ENCODE measurements at places on chromosomes 7 and 10. TPM values are rescaled to one million over a fixed set of nuclear protein-coding genes. Genes with fewer than 3 reads are reported as not detected.

Gene DOCK1
- total RNA-seq: 74.0 TPM

Gene KMT2E
- total RNA-seq: 103 TPM

DNA sequence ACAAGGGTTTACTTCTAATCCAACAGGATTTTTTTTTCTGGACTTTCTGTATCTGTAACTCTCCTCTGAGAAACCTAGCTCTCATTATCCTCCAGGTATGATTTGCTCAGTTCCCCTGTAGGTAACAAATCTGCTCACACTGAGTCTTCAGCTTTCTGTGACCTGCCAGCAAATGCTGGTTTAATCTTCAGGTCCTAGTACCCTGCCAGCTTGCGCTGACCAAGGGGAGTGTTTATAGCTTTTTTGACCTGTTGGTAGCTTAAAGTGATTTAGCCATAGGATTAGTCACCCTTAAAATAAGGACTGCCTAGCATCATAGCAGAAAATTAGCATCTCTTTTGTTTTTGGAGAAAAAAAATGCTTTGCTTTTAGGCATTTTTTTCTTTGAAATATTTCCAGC, 22.4 kb downstream of the SND1 start:
- DNase-seq: no peak

- no peak for DNase-seq
These were observed 319.6 kb upstream of the SP8 start for GRCh38 chr7:21106296-21106732.

GRCh38 chr10:121544301-121544869, 53.9 kb downstream of the FGFR2 start:
- no peak for DNase-seq

Gene TAS2R41
- not detected for total RNA-seq

GRCh38 chr7:38374507-38374906, 101.1 kb upstream of the TARP start:
- DNase-seq: peak; percentile 13

DNA sequence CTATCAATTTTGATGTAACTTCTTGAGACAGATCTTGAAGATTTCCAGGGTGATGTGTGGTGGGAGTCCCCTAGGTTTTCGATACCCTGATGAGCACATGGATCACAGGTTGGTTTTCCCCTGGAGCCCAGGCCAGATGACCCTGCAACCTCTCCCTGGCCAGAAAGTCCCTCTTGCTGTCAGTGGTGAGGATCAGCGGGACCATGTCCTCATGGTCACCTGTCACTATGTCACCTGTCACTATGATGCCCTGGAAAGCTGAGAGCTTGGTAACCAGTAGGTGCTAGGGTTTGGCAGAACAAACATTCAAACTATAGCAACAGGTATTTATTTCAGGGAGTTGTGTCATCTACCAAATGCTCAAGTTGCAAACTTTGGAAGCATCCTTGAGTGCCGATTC, 197.9 kb downstream of the ARHGAP12 start:
- no peak for DNase-seq

- no peak for DNase-seq
These were observed 175.4 kb upstream of the AHR start for GRCh38 chr7:17123020-17123419.

DNA sequence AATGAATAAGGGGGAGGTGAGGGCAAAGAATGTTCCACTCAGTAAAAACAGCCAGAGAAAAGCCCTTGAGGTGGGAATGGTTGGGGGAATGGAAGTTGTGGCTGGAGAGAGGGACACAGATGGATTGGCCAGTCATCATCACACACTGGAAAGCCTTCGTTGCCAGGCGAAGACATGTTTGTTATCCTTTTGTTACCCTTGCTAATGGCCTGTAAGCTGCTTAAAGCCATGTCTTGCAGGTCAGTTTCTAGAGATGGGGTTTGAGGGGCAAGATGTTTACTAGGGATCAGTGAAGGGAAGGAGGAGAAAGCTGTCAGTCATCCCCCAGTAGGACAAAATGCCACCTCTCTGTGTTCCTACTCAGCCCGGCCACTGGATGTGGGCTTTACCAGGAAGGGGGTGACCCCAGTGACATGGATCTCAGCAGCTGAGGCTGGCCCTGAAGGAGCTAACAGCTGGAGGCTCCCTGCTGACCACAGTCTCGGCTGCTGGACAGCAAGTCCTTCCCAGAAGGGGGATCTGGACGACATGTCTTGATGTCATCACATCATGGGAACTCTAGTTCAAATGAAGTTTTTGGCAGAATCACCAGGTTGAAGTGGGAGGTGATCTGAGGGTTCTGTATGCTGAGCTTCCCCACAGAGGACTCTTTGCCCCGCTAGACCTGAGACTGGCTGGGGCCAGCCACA, 66.2 kb downstream of the TBXAS1 start:
- DNase-seq: no peak

DNA sequence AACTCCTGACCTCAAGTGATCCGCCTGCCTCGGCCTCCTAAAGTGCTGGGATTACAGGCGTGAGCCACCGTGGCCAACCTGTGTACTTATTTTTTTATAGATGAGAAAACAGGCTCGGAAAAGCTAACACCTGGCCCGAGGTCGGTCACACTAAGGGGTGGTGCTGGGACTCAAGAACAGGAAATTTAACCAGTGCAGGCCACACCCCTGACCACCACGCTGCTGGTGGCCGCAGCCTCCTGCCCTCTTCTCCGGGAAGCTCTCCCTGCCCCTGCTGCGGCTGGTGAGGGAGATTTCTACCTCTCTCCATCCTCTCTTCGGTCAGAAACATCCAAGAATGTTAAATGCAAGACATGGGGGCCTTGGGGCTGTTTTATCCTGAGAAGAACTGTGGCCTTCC, 63.2 kb downstream of the TNRC18 start:
- no peak for DNase-seq

- DNase-seq: no peak
These were observed 13.9 kb downstream of the TAS2R60 start for GRCh38 chr7:143456992-143457793.

Gene AKR1B1
- 154 TPM for total RNA-seq

- DNase-seq: no peak
These were observed 86.2 kb upstream of the DDC start for GRCh38 chr7:50651271-50651989.

Gene TMEM273
- 1.3 TPM for total RNA-seq

- no peak for DNase-seq
These were observed 91.4 kb downstream of the PRLHR start for GRCh38 chr10:118504044-118504443.

DNA sequence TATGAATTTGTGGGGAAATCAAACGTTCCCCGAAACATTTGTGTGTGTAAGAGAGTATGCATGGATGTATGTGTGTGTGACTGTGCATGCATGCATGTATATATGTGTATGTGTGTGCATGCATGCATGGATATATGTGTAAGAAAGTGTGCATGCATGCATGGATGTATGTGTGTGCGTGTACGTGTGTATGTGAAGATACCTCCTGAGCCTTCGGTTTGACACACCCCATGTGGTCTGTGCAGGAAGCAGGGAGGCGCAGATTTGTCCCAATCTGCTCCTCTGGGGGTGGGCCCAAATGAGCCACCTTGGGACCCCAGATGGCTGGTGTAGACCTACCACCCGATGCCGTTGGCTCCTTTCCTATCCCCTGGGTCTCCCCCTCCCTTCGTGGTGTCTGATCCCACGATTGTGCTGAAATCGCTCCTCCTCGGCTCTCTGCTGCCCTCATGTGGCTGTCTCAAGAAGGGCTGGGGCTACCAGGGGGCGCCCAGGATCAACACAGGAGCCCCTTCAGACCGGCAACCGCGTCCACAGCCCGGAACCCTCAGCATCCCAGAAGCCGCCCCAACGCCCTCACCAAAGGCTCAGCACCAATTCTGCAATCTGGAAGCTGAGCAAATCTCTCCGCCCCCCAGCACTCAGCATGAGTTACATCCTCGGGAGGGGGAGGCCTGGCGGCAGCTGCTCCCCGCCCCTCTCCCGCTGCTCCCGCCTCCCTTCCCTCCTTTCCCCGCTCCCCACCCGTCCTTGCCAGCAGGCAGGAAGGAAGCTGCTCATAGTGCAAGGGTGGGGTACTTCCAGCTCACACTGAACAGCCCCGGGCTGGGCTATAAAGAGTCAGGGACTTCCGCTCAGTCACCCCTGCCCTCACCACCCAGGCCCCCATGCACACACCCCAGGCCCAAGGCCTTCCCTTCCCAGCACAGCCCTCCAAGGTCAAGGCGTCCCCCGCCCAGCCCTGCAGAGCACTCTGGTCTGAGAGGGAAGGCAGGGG, 2.3 kb upstream of the NOS3 start:
- DNase-seq: peak; percentile 55

Gene HOXA4
- total RNA-seq: 0.74 TPM

DNA sequence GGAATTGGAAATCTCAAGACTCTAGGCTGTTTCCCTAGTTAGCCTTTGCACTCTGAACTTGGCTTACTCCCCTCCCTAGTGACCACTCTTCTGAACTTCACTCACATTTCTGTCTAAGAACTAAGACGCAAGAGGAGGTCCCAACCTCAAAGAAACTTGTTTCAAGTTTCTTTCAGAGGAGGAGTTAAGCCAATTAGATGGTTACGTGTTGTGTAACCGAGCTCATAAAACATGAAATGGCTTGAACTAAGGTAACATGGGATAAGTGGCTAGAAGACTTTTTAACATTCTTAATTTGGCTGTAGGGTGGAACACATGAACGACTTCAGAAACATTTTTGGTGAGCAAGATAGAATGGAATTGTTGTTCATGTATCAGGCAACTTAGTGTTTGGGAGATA, 39.5 kb upstream of the SEC61G start:
- no peak for DNase-seq

Gene SPDYE6
- not detected for total RNA-seq

Gene CCAR1
- total RNA-seq: 40.4 TPM

Gene LRGUK
- 0.07 TPM for total RNA-seq

Gene RNLS
- total RNA-seq: 7.1 TPM

- DNase-seq: peak; percentile 5
These were observed 137.5 kb downstream of the IMMP2L start for GRCh38 chr7:111424768-111425167.

Gene ZNF239
- total RNA-seq: 1.1 TPM

Gene OR2A5
- not detected for total RNA-seq

Gene ADRA2A
- 0.49 TPM for total RNA-seq

DNA sequence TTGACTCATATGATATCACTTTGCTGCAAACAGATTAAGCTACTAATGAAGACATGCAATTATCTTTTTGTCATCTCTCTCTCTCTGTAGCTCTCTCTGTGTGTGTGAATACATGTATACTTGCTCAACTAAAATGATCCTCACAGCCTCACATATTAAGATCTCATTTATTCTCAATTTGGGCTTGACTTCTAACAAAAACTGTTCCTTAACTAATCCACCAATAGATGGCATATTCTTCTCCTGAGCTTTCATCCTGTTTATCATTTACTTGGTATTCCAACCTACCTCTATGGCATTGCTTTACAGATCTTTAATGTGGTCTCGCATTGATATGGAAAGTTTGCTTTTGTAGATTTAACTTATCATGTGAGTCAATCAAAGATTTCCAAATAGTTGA, 540.4 kb downstream of the CNTNAP2 start:
- DNase-seq: no peak

GRCh38 chr7:105354383-105354782, 34.3 kb downstream of the SRPK2 start:
- DNase-seq: no peak

DNA sequence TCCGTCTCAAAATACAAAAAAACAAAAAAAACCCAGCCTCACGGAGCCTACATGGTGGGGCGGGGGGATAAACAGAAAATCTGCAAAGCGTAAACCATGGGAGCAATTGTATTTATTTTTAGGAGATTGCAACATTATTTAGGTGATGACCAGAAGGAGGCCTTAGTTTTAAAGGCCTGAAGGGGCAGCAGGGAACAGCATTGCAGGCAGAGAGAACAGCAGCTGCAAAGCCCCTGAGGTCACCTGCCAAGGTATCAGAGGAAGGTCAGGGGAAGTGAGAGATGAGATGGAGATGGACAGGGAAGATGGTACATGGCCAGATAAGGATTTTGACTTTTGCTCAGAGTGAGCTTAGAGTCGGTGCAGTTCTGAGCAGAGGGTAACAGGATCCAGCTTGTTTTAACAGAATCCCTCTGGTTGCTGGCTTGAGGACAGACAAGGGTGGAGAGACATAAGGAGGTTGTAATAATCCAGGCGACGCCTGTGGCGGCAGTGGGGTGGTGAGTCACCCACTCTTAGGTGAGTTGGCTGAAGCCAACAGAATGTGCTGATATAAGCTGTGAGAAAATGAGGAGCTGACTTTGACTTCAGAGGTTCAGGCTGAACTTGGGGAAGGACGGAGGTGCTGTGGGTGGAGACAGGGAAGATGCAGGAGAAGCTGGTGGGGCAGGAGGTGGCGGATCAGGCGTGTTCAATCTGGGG, 82.3 kb upstream of the GTF2I start:
- DNase-seq: no peak

Gene CRHR2
- total RNA-seq: not detected

DNA sequence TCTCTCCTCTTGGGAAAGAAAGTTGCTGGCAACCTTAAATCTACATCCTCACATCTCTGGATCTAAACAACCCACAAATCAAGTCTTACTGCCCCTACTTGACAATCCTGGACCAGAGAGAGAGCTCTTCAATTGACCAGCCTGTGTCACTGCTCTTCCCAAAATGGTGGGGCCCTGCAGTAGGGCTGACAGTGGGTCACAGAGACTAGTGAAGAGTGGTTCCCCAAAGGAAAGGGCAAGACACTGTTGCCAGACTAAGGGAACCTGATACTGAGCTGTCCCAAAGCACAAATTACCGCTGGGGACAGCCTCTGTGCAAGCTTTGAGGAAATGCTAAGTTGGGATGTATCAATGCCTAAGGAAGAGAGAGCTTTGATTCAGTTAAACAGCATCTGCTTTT, 4.5 kb upstream of the GPRIN2 start:
- DNase-seq: no peak

- no peak for DNase-seq
These were observed 104.9 kb downstream of the CDK6 start for GRCh38 chr7:92731335-92732063.

Data from pulmonary artery endothelial cell (primary cell).